ENCODE measurements at places on chromosomes 2 and 18.
A peak's percentile ranks its signal among the peaks of the same experiment; 100 is the strongest.

GRCh38 chr2:152441961-152442360, 107.0 kb downstream of the FMNL2 start:
- DNase-seq = no peak

DNA sequence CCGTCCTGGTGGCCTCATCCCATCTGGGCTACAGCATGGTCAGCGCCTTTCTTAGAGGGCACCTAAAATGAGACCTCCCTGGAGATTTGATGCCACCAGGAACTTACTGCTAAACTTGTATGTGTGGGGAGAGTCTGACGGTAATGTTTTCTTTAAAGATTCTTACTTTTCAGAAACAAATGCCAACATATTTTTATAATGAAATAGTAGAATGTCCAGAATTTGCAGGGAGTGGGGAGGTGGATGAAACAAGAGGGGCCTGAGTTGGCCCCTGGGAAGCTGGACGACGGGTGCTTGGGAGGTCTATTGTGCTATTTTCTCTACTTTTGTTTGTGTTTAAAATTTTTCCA, 118.8 kb upstream of the CTDP1 start:
- DNase-seq = no peak

DNA sequence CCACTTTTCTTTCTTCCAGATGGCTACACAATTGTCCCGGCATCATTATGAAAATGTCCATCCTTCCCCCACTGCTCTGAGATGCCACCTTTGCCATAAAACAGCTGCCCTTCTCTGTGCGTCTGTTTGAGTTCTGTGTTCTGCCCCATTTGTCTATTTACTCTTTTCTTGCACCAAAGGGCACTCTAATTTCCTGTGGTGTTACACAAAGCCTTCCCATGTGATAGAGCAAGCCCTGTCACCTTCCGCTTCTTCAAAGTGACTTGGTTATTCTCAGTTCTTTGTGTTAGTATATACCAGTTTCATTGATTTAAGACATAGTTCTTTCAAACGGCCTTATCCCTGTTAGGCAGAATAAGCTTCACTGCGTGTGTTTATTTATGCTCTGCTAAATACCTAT, 84.1 kb downstream of the FBXO15 start:
- no peak for DNase-seq

GRCh38 chr2:30990671-30991070, 147.6 kb downstream of the GALNT14 start:
- DNase-seq = no peak

GRCh38 chr2:235675678-235676535, 182.1 kb downstream of the AGAP1 start:
- DNase-seq = peak; percentile 50

GRCh38 chr2:223155956-223156355, 104.0 kb downstream of the KCNE4 start:
- no peak for DNase-seq

GRCh38 chr2:86254576-86255538, 55.6 kb downstream of the MRPL35 start:
- DNase-seq = no peak

DNA sequence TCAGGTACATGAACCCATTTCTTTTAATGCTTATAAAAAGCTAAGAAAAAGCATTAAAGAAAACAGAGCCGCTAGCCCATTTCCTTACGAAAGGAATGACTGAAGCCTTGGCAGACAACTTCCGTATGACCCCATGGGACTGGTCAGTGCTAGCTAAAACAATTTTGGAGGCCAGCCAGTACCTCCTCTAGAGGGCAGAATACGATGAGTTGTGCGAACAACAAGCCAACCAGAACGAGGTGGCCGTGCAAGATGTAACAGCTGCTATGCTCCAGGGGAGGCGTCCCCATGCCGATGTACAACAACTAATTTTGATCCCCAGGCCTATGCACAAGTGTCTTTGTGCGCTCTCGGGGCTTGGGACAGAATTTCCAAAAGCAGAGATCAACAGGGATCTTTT, 16.7 kb downstream of the MAP3K2 start:
- no peak for DNase-seq

DNA sequence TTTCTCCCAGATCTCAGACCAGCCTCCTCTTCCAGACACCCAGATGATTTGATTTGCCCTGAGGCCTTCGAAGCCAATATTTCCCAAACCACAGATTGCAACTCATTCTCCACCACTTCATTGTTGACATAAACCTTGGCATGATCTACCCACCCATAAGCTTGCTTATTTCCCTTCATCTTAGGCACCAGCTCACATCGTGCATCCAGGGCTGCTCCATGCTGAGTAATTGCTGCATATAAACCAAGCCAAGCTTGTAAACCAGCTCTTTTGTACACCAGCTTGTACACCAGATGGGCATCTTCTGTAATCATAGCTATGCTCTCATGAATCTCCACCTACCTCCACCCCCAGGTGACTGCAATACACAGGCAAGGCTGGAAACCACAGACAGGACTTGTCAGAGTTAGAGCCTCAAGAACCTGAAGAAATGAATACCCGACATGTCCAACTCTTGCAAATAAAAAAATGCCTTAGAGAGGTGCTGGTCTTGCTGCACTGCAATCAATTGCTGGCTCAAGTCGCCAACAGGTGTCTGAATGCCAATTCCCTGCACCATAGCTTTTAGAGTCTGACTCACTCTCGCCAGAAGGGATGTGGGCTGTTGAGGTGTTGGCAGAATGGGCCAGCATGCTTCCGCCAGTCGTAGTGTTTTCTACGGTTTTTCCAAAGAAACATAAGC, 31.5 kb downstream of the TRABD2A start:
- DNase-seq = no peak

DNA sequence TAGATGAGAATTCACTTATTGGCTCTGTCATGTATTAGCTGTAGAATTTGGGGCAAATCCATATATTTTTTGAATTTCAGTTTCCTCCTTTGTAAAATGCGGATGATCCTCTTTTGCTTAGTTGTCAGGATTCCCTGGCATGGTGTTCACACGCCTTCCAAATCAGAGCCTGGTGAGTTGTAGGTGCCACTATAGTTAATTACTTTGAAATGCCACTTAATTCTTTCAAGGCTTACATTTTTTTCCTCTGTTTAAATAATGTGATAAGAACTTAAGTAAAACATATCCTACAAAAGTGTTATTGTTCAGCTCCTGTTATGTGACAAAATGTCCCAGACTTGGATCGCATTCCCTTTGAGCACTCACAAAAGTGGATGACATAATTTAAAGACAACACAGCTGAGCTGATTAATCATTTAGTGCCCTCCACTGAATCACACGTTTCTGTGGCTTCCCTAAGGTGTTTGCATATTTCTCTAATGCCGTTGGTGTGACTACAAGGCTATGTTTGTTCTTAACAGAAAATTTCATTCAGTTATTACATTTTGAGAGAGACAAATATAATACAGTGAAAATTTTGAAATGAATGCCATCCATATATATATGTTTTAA, 471.2 kb upstream of the CHST9 start:
- peak; percentile 88 for DNase-seq

DNA sequence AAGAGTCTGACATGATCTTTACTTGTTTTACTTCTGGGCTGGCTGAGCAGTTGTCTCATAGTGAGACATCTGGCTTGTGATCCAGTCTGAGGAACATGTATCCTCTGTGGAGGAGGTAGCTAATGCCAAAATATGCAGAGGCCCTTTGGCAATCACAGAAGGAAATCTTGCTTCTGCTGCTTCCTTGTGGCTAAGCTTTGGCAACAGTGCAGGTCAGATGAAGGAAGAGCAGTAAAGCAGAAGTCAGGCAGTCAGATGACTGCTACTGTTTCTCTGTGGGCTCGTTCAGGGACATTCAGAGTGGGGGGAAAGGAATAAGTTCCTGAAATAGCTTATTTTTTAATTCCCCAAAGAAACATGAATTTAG, 22.3 kb downstream of the DOK1 start:
- DNase-seq = no peak

DNA sequence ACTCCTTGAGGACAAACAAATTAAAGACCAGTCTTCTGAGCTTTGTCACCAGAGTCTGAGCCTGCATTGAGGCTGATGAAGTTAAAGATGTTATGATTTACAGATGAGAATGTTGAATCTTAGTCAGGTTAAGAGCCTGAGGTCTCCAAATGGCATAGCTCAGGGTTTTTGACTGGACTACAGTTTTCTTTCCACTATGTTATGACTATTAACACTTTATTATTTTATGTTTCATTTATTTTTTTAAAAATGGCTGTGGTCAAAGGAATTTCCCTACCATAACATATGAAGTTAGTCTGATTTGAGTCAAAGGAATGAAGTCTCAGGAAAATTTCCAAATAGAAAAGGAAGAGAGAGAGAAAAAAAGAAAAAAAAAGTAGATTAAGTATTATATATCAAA, 39.7 kb upstream of the CWC22 start:
- no peak for DNase-seq

GRCh38 chr2:26644188-26644835, 3.1 kb upstream of the CIB4 start:
- no peak for DNase-seq

- no peak for DNase-seq
Observed at GRCh38 chr18:69387186-69387585, 13.5 kb upstream of the DOK6 start.

GRCh38 chr2:174617718-174618117, 20.1 kb upstream of the WIPF1 start:
- DNase-seq = no peak

DNA sequence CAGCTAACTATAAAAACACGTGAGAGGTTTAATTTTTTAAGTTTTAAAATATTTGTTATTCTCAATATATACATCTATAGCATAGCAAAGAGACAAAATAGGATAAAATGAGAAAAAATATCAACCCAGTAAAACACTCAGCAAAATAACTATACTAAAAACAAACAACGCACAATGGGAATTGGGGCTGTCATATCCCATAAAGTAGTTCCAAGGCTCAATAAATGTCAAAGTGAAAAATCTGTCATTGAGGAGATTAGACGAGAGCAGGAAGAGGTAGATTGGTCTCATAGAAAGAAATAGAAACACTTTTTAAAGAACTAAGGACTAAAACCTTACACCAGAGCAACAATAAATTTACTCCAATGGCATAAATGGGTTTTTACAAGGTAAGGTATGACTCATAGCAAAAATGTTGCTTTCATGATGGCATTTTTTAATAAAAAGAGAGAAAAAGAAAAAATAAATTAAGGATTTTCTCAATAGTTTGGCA, 153.7 kb downstream of the EVA1A start:
- DNase-seq = no peak

GRCh38 chr2:108460345-108461037, 11.5 kb downstream of the GCC2 start:
- no peak for DNase-seq

DNA sequence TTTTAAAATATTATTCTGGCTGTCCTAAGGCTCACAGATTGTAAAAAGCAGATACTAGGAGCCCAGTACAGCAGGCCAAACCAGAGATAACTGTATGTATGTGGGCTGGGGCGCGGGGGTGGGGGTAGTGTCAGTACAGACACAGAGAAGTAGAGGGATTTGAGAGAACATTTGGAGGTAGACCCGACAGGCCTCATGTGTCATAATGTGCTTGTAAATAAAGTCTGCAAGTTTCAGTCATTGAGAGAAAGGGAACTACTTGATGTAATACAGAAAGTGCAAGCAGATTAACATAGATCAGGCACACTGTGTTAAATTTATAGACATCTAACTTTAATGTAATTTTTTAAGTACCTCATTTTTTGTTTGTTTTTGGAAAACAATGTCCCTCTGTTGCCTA, 7.4 kb upstream of the POLI start:
- DNase-seq = no peak

GRCh38 chr2:41152318-41152717, 700.4 kb upstream of the SLC8A1 start:
- DNase-seq = no peak

GRCh38 chr2:24885221-24886125, 34.6 kb downstream of the ADCY3 start:
- DNase-seq = no peak

GRCh38 chr2:194062401-194062800, 1594.6 kb upstream of the SLC39A10 start:
- no peak for DNase-seq

GRCh38 chr2:118687698-118688097, 159.8 kb downstream of the EN1 start:
- DNase-seq = no peak

DNA sequence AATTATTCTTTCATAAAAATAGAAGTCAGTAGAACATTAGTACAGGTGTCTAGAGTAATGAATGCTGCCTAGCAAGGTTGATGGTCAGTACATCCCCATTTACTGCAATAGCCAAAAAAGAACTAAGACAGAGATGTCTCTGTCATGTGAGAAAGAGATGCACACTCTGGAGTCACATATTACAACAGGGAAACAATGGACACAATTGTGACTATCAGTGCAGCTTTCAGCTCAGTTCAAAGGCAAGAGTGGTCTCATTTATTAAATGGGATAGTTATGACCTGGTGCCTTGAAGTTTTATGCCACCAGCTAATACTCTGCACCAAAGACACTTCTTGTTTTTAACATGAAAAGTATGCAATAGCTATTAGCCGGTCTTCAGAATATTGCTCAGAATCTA, 194.9 kb upstream of the CHAC2 start:
- no peak for DNase-seq

DNA sequence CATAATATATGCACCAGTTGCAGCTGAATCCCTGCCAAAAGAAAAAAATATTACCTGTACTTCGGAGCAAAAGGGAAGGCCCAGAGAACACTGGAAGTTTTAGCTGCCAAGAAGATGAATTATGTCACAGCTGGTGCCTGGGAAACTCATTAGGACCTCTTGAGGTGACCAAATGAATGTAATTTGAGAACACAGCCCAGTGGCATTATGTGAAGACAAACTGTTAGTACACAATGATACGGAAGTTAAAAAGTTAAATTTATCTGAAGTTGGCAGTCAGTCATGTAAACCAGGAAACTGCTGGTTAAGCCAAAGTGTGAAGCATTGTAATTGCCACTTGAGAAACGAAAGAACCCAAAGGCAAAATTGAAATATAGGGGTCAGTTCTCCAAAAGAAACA, 80.7 kb downstream of the EML4 start:
- DNase-seq = no peak

GRCh38 chr2:133489641-133490410, 78.4 kb downstream of the NCKAP5 start:
- DNase-seq = no peak

GRCh38 chr18:68034296-68034695, 517.8 kb upstream of the DSEL start:
- no peak for DNase-seq

DNA sequence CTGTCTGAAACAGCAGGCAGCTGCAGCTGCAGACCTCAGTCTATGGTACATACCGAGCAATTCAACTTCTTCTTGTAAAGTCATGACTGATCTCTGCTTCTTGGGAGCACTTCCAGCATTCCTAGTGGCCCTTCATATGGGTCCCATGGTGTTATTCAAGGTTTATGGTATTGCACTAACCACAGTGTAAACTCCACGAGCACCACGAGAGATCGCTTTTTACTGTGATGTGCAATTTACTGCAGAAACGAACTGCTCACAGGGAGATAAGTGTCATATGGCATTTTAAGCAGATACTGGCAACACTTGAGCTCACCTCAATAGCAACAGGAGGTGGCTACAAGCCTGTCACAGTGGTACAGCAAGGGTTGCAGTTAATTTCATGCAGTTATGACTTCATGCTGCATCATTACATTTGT, 38.6 kb upstream of the SH3BP4 start:
- DNase-seq = no peak
